ENCODE measurements at places on chromosomes 2 and 18. TPM values are rescaled to one million over a fixed set of nuclear protein-coding genes. Genes with fewer than 3 reads are reported as not detected.
A peak's percentile ranks its signal among the peaks of the same experiment; 100 is the strongest.

DNA sequence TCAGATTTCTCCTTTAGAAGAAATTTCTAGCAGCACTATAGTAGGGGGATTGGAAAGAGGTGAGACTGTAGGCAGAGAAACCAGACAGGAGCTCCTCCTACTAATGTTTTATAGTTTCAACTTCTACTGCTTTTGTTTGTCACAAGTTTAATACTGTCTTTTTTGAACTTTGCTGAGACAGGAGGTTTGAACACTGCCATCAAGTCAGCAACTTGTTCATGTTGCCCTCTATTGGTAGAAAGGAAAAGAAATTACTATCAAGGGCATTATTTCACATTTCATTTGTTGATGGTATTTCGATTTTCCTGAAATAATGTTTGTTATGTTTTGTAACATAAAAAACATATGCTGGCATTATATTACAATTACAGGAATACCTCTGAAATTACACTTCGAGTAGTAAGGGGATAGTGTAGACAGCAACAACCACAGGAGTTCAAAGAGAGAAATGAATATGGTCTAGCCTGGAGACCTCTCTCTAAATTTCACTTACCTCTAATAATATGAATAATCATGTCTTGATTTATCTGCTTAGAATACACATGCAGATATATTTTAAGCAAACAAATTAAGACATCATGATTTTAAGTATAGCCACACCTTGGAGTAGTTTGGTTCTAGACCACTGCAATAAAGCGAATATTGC lies 12.4 kb upstream of the CCDC88A start:
- H3K27ac ChIP-seq, result no peak overlapping the region
- no peak for DNase-seq
- H3K4me1 ChIP-seq, result no peaks in the 10 kb centered on the region
- no peaks in the 10 kb centered on the region for H3K36me3 ChIP-seq

DNA sequence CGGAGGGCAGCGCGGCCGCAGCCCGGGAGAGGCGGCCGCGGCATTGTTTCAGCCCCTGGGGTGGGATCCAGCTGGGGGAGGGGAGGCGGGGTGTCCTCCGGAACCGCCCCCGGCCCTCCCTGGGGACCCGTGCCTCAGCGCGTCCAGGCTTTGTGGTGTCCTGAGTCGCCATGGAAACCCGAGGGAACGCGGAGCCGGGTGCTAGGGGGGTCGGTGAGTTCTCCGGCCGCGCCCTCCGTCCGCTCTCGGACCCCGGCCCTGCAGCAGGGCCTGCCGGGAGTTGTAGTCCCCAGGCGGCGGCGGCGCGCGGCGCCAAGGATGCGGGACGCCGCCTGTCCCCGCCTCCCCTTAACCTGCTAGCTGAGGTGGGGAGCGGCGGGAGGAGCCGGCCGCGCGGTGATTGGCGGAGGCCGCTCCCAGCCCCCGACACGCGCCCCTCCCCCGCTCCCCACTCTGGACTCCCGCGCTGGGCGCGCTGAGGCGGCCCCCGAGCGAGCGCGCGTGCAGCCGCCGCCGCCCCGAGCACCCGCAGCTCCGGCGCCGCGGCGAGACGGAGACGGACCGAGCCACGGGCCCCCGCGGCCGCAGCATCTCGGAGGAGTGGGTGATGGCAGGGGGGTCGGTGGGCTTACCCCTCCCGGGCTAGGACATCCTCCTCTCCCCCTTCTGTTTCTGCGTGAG lies at the start of gene DPYSL5:
Gene DPYSL5, plus strand, starts transcription at position 478 of the 681 bp plus-strand sequence. CDS start 50,368 bp downstream, outside the sequence.
- H3K27ac ChIP-seq, result no peak within 1 kb of the TSS
- peaks cover 14% of the 10 kb centered on the region for H3K4me1 ChIP-seq
- H3K4me3 ChIP-seq, result no peak within 1 kb of the TSS
- DNase-seq, result no peak
- H3K36me3 ChIP-seq, result no peaks in the 10 kb centered on the region

GRCh38 chr2:197031803-197032202 lies 105.3 kb upstream of the PGAP1 start:
- H3K27ac ChIP-seq, result no peak overlapping the region
- no peaks in the 10 kb centered on the region for H3K4me1 ChIP-seq
- no peaks in the 10 kb centered on the region for H3K27me3 ChIP-seq
- no peaks in the 10 kb centered on the region for H3K36me3 ChIP-seq

GRCh38 chr2:213627054-213627710 lies 342.9 kb downstream of the SPAG16 start:
- H3K27ac ChIP-seq, result no peak overlapping the region
- no peak for DNase-seq
- no peaks in the 10 kb centered on the region for H3K4me1 ChIP-seq
- H3K4me3 ChIP-seq, result no peak overlapping the region

GRCh38 chr2:139020287-139020686 lies 240.1 kb upstream of the NXPH2 start:
- H3K4me3 ChIP-seq, result no peak overlapping the region
- no peak overlapping the region for H3K27ac ChIP-seq
- H3K36me3 ChIP-seq, result no peaks in the 10 kb centered on the region
- no peaks in the 10 kb centered on the region for H3K27me3 ChIP-seq
- no peaks in the 10 kb centered on the region for H3K4me1 ChIP-seq
- DNase-seq, result no peak

DNA sequence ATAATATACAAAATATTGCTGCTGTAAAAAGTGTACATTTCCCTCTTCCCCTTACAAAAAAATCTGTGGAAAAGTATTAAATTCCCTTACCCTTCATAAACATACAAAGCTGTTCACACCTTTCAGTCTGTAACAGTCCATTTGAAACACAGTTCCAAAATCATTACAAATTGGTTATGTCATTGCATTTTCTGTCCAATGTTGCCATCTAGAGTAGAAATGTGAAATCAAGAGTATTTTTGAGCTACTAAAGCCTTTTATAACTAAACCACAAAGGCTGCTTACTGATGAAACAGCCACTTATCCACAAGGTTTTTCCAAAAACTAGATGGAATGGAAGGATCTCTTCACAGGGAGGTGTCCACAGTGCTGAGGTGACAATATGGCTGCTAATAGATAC lies 72.5 kb downstream of the SS18 start:
- no peaks in the 10 kb centered on the region for H3K4me1 ChIP-seq
- H3K27me3 ChIP-seq, result no peaks in the 10 kb centered on the region
- H3K27ac ChIP-seq, result no peak overlapping the region
- no peak for DNase-seq

DNA sequence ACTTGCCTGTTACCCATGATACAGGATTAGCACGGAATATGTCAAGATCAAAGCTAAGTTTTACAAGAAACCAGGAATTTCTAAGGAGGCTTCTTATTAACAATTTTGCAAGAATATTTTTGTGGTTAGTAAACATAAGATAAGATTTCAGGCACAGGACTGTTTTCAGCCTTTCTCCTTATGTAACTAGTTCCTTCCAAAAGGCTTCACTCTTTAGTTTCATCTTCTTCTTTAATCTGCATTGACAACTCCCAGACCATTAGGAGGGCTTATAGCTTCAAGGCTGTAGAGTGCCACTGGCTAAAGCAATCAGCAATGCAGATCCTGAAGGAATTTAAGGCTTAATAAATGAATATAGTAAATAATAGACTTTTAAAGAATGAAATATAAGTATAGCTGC lies 29.3 kb downstream of the SLC14A1 start:
- no peak for DNase-seq
- H3K36me3 ChIP-seq, result no peaks in the 10 kb centered on the region
- H3K27me3 ChIP-seq, result no peaks in the 10 kb centered on the region
- no peak overlapping the region for H3K4me3 ChIP-seq
- H3K4me1 ChIP-seq, result no peaks in the 10 kb centered on the region

- H3K27ac ChIP-seq, result no peak overlapping the region
- H3K4me3 ChIP-seq, result no peak overlapping the region
- H3K27me3 ChIP-seq, result no peaks in the 10 kb centered on the region
- peaks cover 39% of the 10 kb centered on the region for H3K36me3 ChIP-seq
- H3K4me1 ChIP-seq, result no peaks in the 10 kb centered on the region
- no peak for DNase-seq
Observed at GRCh38 chr2:38315707-38316333, 61.3 kb downstream of the ATL2 start.

DNA sequence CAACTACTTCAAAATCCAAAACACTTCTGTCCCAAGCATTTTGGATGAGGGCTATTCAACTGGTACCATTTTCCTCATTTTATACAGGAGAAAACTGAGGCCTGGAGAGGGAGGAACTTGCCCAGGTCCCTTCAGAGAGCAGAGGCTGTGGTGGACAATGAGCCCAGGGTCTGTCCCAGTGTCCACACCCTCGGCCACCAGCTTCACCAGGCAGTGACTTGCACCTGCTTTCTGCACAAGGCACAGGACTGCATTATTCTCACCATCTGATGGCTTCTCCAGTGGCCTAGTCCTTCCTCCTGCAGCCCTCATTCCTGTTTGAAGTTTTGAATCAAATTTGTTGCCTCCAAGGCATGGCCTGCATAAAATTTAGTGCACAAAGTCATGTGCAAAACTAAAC lies 53.3 kb downstream of the RNF144A start:
- H3K4me3 ChIP-seq, result no peak overlapping the region
- H3K4me1 ChIP-seq, result peaks cover 15% of the 10 kb centered on the region
- H3K36me3 ChIP-seq, result no peaks in the 10 kb centered on the region
- DNase-seq, result no peak
- H3K27me3 ChIP-seq, result no peaks in the 10 kb centered on the region
- H3K27ac ChIP-seq, result no peak overlapping the region

- H3K36me3 ChIP-seq, result no peaks in the 10 kb centered on the region
- H3K4me1 ChIP-seq, result no peaks in the 10 kb centered on the region
- H3K4me3 ChIP-seq, result no peak overlapping the region
- H3K27ac ChIP-seq, result no peak overlapping the region
Observed at GRCh38 chr2:126643431-126643830, 12.5 kb upstream of the GYPC start.

DNA sequence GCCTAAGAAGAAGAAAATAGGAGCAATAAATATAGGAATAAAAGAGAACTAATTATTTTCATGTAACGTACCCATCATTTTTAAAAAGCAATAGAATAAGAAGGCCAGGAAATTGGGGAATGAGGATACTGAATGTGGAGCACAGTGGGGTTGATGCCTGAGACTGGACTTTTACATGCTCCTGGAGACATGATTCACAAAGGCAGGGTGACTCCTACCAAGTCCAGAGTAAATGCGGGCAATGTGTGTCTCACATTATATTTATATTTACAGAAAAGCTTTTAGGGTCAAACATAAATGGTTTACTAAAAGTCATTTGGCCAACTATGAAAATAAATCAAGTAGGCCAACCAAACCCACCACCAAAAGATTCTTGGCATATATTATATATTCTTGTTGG lies 87.9 kb upstream of the COL5A2 start:
- DNase-seq, result no peak
- H3K36me3 ChIP-seq, result no peaks in the 10 kb centered on the region
- no peak overlapping the region for H3K4me3 ChIP-seq
- no peaks in the 10 kb centered on the region for H3K27me3 ChIP-seq
- no peaks in the 10 kb centered on the region for H3K4me1 ChIP-seq
- H3K27ac ChIP-seq, result no peak overlapping the region

GRCh38 chr2:128450211-128451024 lies 131.8 kb upstream of the HS6ST1 start:
- H3K4me1 ChIP-seq, result no peaks in the 10 kb centered on the region
- H3K27me3 ChIP-seq, result no peaks in the 10 kb centered on the region
- no peaks in the 10 kb centered on the region for H3K36me3 ChIP-seq
- DNase-seq, result peak; percentile 10
- H3K4me3 ChIP-seq, result no peak overlapping the region

- DNase-seq, result no peak
- H3K27me3 ChIP-seq, result no peaks in the 10 kb centered on the region
- no peaks in the 10 kb centered on the region for H3K4me1 ChIP-seq
- H3K36me3 ChIP-seq, result no peaks in the 10 kb centered on the region
- H3K27ac ChIP-seq, result no peak overlapping the region
- no peak overlapping the region for H3K4me3 ChIP-seq
Observed at GRCh38 chr18:2154278-2154677, 417.0 kb downstream of the METTL4 start.

GRCh38 chr2:174608866-174609214 lies 11.2 kb upstream of the WIPF1 start:
- no peak overlapping the region for H3K27ac ChIP-seq
- H3K4me1 ChIP-seq, result no peaks in the 10 kb centered on the region
- no peaks in the 10 kb centered on the region for H3K36me3 ChIP-seq
- no peak overlapping the region for H3K4me3 ChIP-seq
- no peaks in the 10 kb centered on the region for H3K27me3 ChIP-seq

GRCh38 chr18:50044402-50044801 lies 150.5 kb downstream of the MYO5B start:
- no peaks in the 10 kb centered on the region for H3K36me3 ChIP-seq
- no peak for DNase-seq
- no peak overlapping the region for H3K27ac ChIP-seq
- H3K4me1 ChIP-seq, result no peaks in the 10 kb centered on the region
- H3K4me3 ChIP-seq, result no peak overlapping the region

Gene RND3
- total RNA-seq, result 87.0 TPM

Gene ALPI
- not detected for total RNA-seq

Gene FAM237A
- total RNA-seq, result not detected

Gene MYL1
- not detected for total RNA-seq
